C1 segment of cervical spinal cord (tissue), 14 donors: ENCODE measurements at places on chromosomes 2 and 18.

GRCh38 chr2:120904830-120905234, 169.2 kb downstream of the GLI2 start:
- DNase-seq, result no peak

DNA sequence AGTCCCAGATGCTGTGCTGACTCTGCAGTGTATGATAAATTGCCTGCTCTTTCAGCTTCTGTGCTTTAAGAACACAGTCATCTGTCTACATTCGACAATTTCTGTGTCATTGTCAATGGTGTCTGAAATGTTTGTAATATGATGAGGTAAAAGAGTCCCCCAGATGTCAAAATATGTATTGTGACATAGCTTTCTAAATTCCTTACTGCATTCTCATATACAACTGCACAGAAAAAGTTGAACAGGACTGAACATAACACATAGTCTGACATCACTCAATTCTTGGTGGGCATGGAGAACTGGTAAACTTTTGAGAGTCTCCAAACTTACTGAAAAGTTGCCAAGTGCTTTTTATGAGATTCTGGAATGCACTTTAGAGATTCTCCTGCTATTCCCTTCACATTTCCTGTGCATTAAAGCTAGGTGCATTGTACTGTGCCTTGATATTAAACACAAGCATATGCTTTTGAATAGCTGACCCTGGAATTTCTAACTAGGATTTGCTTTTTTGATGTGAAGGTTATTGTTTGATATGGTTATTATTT, 48.1 kb upstream of the ARHGAP28 start:
- DNase-seq, result no peak

DNA sequence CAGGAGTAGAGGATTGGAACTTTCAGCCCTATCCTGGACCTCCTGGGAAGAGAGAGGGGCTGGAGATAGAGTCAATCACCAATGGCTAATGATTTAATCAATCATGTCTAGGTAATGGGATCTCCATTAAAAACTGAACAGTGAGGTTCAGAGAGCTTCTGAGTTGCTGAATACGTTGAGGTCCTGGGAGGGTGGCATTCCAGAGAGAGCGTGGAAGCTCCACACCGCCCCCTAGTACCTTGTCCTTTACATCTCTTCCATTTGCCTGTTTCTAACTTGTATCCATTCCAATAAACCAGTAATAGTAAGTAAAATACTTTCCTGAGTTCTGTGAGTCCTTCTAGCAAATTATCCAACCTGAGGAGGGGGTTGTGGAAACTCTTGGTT, 101.7 kb downstream of the B3GNT2 start:
- DNase-seq, result no peak

GRCh38 chr18:7084080-7085065, 33.2 kb downstream of the LAMA1 start:
- no peak for DNase-seq

- no peak for DNase-seq
Observed at GRCh38 chr2:235142601-235143000, 190.8 kb downstream of the SH3BP4 start.

- DNase-seq, result no peak
Observed at GRCh38 chr18:61894751-61895524, 2.1 kb upstream of the RNF152 start.

DNA sequence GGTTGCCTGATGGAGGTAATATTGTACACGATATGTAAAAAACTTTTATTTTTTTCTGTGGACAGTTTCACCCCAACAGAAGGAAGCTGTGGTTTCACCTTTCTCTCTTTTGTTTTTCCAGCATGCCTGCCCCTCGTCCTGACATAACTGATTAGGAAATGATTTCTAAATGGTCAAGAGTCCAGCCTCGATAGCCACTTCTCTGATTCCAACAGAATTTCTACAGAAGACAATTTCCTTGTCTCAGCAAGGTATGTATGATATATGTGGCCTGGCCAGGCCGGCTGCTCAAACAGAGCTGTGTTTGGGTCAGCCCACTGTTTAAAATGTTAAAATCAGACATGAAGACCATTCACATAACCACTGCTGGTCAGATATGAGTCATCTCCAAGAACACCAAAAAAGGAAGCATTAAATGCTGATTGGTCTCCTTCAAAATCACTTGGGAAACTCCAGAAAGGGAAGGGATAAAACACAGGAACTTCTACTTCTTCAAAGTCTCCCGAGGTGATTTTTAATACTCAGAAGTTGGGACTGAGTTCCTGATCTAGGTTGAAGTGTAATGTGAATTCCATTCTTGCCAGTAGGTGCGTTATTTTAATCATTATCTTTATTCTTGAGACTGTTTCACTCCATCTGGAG, 22.3 kb downstream of the ATP8B1 start:
- DNase-seq, result no peak

GRCh38 chr2:177629357-177630024, 236.9 kb downstream of the AGPS start:
- no peak for DNase-seq

GRCh38 chr2:113123726-113124125, 3.7 kb upstream of the IL1RN start:
- no peak for DNase-seq

GRCh38 chr18:8770657-8771056, 65.3 kb downstream of the MTCL1 start:
- no peak for DNase-seq

DNA sequence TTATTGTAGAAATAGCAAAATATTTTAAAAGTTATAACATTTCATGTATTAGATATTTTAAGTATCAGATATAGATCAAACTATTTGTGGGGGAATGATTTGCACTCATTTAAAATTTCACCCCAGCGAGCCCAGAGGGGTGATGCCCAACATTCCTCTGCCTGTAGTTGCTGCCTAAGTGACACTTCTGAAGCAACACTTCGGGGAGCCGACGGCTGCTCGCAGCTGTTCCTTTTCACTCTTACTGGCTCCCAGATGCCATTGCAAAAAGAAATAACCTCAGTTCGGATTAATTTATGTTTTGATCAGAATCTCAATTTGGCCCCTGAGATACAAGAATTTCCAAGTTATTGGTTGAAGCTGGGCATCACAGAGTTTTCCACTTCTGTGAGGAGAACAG, 603.8 kb downstream of the PLCL1 start:
- DNase-seq, result no peak

DNA sequence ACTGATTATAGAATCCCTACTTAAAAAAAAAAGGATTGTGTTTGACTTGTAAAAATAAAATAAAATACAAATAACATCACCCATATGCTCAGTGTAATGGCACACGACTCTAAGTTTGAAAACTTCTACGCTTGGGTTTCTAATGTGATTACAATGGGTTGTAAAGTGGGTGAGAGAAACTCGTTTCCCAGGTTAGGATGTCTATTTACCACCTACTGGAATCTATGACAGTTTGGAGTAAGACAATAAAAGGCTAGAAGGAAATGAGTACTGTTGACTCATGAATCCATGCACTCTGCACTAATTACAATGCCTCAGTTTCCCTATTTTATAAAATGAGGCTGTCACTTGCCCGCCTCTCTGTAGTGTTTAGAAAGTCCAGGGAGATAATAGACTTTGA, 204.2 kb upstream of the FBXO11 start:
- no peak for DNase-seq

GRCh38 chr18:54100920-54101470, 123.5 kb downstream of the MBD2 start:
- DNase-seq, result no peak

GRCh38 chr2:41705634-41706033, 342.2 kb upstream of the PKDCC start:
- DNase-seq, result no peak

GRCh38 chr2:169716238-169716886, 17.3 kb upstream of the KLHL23 start:
- DNase-seq, result no peak

DNA sequence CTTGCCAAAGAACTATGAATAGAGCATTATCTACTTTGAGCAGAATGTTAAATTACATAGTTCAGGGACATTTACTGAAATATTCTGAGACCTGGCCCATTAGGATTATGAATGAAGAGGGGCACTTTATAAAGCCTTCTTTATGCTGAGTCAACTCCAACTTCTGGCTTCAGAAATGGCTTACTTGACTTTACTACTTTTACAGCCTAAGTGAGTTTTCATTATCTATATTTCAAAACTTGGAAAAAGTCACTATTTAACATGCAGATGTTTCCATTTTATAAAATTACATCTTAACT, 37.7 kb downstream of the SESTD1 start:
- DNase-seq, result no peak

DNA sequence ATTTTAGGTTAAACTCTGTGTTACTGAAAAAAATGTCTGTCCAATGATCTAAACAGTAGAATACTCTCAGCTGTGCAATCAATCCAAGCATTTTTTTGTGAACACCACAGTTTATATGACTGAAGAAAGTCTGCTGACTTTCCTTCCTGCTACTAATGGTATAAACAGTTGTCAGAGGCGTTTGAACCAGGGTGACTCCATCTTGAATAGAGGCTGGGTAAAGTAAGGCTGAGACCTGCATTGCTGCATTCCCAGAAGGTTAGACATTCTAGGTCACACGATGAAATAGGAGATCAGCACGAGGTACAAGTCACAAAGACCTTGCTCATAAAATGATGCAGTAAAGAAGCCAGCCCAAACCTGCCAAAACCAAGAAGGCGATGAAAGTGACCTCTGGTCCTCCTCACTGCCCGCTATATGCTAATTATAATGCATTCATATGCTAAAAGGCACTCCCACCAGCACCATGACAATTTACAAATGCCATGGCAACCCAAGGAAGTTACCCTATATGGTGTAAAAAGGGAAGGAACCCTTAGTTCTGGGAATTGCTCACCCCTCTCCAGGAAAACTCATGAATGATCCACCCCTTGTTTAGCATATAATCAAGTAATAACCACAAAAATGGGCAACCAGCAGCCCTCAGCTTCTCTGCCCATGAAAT, 31.3 kb downstream of the POU3F3 start:
- no peak for DNase-seq

DNA sequence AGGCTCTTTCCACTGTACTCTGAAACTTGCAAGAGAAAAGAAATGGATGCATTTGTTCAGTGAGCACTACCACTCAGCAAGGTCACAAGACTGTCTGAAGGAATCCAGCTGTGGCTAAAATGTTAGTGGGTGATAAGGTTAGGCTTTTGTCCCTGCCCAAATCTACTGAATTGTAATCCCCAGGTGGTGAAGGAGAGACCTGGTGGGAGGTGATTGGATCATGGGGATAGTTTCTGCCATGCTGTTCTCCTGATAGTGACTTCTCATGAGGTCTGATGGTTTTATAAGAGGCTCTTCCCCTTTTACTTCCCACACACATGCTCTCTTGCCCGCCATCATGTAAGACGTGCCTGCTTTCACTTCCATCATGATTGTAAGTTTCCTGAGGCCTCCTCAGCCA, 68.2 kb downstream of the ZNF385B start:
- DNase-seq, result no peak

DNA sequence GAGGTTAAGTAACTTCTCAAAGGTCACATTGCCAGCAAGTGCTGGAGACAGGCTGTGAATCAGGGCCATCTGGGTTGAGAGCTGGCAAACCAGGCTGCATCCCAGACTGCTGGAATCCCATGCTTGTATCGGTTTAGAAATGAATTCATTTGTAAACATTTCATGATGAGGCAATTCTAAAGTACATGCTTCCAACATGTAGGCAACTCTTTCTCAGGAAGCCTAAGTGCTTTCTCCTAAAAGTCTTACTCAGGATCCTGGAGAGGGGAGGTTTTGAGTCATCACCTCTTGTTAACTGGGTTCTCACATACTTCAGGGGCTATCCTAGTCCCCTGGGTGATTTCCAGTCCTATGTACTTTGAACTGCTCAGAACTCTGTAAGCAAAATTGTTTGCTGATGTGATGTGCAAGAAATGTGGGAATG, 416.5 kb downstream of the MEIS1 start:
- DNase-seq, result no peak

DNA sequence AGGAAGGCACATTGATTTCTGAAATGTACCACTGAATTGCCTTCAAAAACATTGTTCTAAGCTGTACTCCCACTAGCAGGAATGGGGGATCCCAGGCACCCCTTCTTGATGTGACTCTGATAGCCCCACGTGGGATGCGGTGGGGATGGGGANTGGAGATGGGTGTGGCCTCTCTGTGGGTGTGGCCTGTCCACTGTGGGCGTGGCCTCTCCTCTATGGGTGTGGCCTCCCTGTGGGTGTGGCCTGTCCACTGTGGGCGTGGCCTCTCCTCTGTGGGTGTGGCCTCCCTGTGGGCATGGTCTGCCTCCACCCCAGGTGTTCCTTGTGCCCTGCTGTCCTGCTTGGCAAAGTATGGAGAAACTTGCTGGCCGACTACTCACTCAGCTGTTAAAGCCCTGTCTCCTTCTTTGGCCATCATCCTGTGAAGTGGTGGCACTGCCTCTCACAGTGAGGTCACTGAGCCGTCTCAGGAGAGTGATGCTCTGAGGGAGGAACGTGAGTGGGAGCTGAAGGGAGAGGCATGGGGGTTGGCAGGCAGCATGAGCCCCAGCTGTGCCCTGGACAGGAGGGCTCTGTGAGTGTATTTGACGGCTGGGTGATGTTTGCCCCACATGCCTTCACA, 6.7 kb upstream of the PARD6G start:
- no peak for DNase-seq

- no peak for DNase-seq
Observed at GRCh38 chr2:50263728-50264127, 768.2 kb downstream of the NRXN1 start.

GRCh38 chr18:73735836-73736235, 411.8 kb downstream of the FBXO15 start:
- DNase-seq, result no peak

- no peak for DNase-seq
Observed at GRCh38 chr2:9991829-9992273, 40.4 kb downstream of the GRHL1 start.

DNA sequence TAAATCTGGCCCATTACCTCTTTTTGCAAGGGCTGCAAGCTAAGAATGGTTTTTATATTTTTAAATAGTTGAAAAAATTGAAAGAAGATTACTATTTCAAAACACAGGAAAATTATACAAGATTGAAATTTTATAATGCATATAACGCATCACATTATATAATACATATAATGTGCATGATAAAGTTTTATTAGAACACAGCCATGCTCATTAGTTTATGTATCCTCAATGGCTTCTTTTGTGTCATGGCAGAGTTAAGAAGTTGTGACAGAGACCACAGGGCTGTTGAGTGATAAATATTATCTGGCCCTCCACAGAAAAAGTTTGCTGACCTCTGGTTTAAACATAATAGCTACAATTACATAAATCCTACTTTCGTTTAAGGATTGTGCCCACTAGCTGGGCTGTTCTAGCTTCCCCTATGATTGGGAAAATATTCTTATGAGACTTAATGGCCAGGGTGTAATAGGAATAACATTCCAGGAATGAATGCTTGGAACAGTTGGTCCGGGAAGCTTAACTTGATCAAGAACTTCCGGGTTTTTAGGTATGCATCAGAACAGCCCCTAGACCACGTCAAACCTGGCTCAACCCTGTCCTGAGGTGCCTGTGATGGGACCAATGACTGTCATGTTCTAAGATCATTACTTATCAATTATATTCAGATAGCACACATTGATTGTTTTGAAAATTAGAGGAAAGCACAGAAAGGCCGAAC, 98.7 kb upstream of the LPIN2 start:
- DNase-seq, result no peak
